Stimulated activated memory B cell treated with anti-CD40 and anti-IgM and Interleukin-4, amounts not matched to agents 10 μg/mL and 1 μg/mL and 100 μg/mL, for 72 hours (primary cell): ENCODE measurements at places on chromosomes 5 and 9.

DNA sequence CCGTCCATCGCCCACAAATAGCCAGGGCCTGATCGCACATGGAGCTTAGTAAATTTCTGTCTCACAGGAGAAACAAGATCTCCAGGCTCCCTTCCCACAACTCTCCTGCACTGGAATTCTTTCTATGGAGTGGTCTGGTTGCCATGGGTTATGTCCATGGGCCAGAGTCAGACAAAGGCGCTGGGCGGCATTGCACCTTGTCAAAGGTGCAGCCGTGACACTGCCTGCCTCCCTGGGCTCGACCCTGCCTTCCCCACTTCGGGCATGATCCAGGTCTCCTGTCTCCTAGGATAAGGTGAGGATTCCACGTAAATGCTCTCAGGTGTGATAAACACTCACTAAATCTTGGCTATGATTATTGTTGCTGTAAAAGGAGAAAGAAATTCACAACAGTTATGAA lies 130.0 kb downstream of the ADAMTS16 start:
- no peak for ATAC-seq

GRCh38 chr5:17317473-17317872 lies 100.0 kb downstream of the BASP1 start:
- peak; percentile 74 for ATAC-seq

DNA sequence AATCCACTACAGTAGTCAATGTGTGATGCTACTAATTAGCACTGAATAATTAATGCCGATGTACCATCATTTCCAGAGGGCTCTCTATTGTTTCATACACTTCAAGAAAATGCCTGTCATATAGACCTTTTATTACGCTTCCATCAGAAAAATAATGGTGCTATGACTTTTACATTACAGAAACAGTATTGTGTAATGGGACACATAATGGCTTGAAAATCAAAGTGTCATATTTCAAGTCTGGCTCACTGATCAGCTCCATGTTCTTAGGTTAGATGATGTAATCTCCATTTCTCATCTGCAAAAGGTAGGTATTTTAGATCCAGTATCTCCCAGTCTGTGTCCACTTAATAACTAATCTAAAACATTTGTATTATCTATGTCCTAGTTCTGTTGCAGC lies 990.6 kb upstream of the TYRP1 start:
- ATAC-seq: no peak

DNA sequence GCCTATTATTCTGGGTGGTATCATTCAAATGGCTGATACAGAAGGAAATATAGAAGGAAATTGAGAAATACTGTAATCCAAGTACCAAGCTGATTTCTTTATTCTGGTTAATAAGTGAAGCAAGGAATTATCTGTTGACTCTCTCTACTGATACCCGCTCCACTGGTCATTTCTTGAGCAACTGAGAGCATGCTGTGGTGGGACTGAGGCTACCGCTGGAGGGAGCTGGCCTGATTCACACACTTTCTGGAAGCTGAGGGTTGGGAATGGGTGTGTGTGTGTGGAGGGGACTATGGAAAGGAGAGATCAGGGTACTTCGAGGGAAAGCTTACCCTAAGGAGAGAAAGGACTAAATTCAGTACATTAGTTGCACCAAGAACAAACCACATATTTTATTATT lies 104.1 kb downstream of the UGCG start:
- ATAC-seq: no peak
